SJSA1 (cell line): ENCODE measurements at places on chromosomes 1 and 21.
A peak's percentile ranks its signal among the peaks of the same experiment; 100 is the strongest.

- no peak for DNase-seq
Measured at GRCh38 chr1:228986093-228986904, 251.0 kb downstream of the RHOU start.

DNA sequence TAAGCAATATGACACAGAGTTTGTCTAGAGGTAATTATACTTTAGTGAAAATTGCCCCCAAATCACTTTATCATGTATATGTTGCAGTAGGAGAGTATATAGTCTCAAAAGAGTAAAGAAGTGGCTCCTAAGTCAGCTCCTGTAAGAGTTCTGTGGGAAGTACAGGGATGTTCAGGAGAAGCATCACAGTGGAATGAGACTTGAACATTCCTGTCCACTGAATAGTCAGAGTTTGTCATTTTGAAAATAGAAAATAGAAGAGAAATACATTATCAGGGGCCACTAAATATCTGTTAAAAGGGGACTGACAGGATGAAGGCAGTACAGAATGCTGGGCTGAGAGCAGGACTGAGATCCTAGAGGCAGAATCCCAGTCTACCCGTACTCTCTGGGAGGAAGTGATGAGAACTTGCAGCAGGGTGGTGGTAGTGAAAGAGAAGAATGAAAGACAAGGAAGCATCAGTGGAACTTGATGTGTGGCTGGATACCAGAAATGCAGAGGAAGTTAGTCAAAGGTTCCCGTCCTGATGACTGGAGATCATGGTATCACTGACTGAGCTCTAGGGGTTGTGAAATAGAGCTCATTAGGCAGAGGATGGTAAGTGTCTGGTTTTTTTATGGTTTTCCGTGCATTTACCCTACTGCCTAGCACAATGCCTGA, 153.4 kb downstream of the FMN2 start:
- DNase-seq, result peak; percentile 58

DNA sequence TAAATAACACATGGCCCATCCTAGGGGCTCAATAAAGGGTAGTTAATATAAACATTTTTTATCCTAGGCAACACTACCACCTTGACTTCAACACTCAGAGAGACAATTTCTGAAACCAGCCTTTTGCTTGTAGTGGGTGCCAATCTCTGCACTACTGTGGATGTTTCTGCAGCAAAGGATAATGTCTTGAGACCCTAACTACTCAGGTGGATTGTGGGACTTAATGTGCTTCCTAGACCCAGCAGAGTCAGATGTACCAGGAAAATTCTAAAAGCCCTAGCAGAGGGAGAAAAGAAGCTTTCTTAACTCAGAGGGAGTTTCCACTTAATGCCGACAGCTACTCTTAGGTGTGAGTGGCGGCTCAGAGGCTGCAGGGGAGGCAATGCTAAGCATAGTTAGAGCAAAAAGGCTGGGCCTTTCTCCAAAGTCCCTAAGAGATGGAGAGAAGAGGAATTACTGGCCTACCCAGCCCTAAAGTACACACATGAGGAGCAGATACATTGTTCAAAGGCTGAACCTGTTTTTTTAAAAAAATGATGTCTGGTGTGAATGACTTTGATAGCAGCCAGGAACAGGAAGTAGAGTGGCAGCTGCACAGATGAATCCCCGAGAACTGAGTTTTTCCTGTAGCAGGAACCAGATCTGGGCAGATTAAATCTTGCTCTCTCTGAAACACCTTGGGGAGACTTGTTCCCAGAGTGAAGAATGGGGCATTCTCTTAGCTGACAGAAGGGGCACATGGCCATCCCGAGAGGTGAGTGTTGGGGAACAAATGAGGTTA, 33.5 kb upstream of the ABCD3 start:
- no peak for DNase-seq

DNA sequence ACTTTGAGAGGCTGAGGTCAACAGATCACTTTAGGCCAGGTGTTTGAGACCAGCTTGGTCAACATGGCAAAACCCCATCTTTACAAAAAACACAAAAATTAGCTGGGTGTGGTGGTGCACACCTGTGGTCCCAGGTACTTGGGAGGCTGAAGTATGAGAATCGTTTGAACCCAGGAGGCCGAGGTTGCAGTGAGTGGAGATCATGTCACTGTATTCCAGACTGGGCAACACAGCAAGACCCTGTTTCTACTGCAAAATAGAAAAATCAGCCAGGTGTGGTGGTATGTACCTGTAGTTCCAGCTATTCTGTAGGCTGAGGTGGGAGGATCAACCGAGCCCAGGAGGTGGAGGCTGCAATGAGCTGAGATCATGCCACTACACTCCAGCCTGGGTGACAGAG, 4.2 kb upstream of the INTS3 start:
- DNase-seq, result no peak

DNA sequence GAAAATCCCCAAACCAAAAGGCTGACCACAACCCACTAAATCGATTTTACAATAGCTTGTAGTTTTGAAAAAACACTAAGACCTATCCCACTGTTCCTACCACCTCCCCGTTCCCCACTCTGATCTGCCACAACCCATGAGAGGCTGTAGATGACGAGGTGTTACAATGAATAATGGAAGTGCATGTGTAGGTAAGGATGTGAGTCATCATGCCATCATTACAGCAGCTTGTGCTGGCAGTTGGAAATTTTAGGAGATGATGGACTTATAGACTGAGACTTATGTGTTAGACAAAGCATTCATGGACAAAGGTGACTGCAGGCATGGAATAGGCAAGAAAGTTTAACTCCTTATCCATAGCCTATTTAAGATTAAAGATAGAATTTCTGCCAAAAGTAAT, 184.7 kb upstream of the CACYBP start:
- DNase-seq, result no peak

GRCh38 chr1:2124446-2125198, 70.0 kb downstream of the FAAP20 start:
- no peak for DNase-seq

DNA sequence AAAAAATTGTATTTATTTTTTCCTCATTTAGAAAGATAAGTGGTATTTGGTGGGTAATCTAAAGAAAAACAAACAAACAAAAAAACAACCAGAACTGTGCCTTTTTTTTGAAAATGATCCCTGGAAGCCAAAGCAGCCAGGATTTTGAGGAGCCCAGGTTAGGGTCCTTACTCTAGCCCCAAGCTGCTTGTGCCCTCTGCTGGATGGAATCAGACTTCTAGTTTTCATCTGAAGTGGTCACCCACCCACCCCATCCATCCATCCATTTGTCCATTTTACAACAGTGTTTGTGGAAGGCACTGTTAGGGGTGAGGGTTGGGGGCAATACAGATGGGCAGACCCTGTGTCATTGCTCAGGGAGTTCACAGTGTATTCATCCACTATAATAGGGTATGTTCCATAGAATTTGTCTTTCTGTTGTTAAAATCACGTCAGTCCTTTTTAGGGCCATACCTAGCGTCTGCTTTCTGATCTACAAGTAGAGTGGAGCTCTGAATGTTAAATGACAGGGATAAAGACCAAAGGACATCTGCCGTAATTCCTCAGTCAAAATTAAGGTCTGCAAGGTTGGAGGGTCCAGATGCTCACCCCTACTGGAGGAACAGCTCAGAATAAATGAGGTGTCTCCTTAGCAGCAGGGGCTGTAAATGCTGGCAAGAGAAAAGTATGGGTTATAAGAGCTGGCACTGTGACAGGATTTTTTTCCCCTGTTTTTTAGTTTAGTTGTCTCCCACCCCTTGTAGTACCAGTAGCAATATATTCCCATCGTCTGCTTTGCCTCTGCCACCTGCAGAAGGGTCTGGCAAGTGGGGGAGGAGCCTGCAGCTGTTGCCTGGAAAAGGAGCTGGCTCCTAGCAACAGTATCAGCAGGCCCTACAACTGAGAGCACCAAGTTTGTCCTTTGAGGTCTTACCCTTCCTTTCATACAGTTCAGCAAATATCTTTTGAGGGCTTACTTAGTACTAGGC, 3.2 kb downstream of the LRRC42 start:
- no peak for DNase-seq

DNA sequence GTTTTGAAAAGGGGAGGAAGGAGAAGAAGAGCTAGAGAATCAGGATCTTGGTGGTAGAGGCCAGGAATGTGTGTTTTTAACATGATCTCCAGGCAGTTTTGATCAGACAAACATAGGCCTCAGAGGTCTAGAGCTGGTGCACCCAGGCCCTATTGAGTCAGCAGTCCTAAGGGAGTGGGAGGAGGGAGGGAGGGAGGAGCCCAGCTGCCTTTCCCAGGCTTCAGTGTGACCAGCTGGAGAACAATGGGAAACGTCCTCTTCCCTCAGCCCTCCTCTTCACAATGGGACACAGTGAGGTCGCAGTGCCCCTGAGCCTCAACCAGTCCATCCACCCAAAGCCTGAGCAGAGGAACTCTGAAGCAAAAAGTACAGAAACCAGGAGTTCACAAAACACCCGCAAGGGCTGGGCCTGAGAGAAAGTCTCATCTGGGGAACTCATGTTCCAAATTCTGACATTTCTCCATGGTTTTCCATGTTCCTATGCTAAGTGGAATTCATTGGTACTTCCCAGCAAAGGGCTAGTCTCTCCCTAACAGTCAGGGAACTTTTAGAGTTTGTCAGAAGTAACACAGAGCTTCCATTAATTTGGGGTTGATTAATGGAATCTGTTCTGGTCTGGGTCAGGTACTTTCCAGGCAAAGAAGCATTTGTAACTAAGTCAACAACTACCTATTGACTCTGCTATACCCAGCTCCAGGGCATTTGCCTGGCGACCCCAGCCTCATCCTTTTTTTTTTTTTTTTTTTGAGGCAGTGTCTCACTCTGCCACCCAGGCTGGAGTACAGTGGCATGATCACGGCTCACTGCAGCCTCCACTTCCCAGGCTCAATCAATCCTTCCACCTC, 37.5 kb downstream of the ELAPOR1 start:
- DNase-seq, result peak; percentile 55

GRCh38 chr1:203366476-203366875, 15.6 kb upstream of the FMOD start:
- no peak for DNase-seq

DNA sequence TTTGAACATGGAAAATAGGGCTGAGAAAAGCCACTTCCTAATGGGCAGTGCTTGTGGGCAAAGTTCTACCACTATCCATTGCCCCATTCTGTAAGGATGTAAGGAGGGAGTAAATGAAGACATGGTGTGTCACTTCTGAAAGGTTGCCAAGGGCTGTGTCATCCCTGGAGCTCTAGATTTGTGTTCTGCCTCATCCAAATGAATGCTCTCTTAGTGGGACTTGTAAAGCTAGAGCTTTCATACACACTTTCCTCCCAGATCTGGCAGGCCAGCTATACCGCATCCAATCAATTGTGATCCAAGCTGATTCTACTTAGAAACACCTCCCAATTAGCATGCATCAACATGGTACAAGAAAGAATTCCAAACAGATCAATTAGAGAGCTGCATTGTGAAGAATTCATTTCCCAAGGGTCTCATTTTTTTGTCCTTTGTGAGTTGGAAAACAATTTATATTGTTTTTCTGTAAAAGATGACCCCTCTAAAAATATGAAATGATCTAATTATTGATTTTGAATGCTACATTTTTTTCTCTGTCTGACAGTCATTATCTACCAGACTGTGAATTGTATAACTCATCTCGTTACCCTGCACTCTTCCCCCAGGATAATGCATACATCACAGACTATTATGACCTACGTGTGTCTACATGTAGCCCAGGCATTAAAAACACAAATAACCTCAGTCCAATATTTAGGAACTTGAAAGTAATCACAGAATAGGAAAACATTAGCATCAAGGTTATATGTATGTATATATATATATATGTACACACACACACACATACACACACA, 117.1 kb upstream of the DUSP10 start:
- no peak for DNase-seq

GRCh38 chr21:46183910-46184624, at the start of gene SPATC1L:
Gene SPATC1L (minus strand): TSS chr21:46184459. CDS start chr21:46182816, 1,643 bp downstream.
- peak; percentile 63 for DNase-seq

DNA sequence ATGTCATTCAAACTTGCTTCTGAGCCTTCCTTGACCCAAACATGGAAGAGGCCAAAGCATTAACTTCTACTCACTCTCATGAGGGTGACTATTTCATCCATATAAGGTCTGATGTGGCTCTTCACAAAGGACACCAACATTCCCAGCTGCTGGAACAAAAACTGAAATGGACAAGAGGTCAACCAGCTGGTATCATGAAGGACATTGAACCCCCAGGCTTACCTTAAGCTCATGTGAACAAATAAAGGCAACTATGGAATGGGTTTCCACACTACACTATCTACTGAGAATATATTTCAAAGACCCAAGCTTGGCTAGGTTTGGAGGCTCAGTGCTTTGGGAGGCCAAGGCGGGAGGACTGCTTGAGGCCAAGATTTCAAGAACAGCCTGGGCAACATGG, 26.9 kb downstream of the ANGPTL7 start:
- DNase-seq, result no peak

DNA sequence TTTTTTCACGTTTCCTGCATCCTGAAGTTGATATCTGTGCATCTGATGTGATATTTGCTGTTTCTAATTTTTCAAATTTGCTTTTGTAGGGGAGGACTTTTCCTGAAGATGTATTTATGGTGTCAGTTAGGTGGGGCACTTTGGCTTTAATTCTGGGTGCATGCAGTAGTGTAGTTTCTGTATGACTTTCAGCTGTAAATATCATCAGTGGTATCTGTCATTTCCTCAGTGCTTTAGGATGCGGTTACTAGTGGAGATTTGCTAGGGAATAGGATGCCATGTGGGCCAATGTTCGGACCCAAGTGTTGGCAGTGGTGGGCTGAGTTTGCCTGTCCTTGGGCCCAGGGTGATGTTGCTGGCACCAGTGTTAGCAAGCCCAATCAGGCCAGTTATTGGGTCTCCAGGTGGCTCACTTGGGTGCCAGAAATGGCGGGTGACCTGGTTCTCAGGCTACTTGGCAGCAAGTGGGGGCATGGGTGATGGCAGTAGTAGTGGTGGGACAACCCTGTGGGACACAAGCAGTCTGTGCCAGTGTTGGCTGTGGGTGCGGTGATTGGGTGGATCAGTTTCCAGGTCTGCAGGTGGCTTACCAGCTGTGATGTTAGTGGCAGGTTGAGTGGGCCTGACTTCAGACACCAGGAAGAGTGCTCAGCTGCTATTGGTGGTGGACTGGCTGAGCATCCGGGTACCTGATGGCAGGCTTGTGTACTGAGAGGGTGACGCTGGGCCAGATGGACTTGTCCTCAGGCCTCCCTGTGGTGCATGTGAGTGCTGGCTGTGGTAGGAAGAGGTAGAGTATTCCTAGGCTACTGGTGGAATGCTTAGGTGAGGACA, 24.4 kb downstream of the CD55 start:
- no peak for DNase-seq

DNA sequence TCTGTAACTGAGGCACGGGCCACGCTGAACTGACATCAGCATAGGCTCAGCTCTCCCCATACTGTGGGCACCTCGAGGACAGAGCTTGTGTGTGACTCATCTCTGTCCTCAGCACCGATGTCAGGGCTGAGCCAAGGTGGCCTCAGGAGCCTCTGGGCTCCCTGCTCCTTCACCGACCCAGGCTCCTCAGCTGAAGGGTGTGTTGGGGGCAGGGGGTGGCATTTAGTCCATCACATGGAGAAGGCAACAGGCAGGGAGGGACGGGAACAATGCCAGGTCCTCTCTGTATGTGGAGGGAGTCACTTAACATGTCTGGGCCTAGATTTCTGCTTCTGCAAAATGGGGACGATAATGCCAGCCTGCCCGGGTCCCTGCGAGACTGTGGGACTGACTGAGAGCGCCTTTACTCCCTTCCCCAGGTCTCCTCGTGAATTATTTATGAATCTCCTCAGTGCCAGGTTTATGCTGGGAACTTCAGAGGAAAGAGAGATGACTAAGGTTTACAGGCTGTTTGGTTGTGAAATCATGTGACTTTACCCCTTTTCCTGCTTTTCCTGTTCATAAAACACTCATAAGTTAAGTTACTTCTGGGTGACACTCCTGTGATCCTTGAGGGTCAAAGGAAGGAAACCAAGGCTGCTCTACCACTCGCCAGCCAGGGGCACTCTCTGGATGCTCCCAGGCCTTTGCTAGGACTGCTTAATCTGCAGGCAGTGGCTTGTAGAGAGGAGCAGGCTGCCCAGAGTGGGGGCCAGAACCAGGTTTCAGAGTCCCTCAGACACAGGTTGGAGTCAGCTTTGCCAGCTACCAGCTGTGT, 16.2 kb downstream of the TTC39A start:
- peak; percentile 28 for DNase-seq
